ENCODE measurements at places on chromosomes 5 and 9. TPM values are rescaled to one million over a fixed set of nuclear protein-coding genes. Genes with fewer than 3 reads are reported as not detected.
A peak's percentile ranks its signal among the peaks of the same experiment; 100 is the strongest.

DNA sequence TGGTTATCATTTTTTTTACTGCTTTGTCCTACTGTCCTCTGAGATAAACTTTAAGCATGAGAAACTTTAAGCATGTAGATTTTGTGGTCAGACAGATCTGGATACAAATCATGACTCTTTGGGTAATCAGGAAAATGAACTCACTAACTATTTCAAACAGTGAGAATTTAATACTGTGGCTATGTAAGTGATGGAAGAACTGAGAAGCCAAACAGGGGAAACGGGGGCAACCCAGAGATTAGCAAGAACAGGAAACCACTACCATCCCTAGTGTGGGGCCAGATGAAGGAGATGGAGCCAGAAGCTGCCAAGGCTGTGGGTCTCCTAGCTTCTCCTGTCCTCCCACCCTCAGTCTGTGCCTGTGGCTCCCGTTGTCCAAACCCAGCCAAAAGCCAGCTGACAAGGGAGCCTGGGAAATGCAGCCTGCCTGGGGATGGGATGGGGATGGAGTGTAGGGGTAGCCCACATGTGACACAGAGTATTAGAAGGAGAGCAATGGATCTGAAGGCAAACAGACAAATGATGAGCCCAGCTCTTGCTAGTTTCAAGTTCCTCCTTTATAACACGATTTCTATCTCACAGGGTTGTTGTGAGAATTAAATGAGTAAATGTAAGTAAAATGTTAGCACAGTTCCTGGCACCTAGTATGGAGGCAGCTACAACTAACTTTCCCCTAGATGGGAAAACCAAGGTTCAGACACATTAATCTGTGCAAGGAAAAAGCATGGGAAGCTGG lies 27.7 kb upstream of the CDC23 start:
- no peaks in the 10 kb centered on the region for H3K36me3 ChIP-seq
- peaks cover 11% of the 10 kb centered on the region for H3K4me1 ChIP-seq
- H3K27me3 ChIP-seq, result peaks cover 52% of the 10 kb centered on the region
- peak overlapping the region; percentile 68 for H3K4me3 ChIP-seq
- DNase-seq, result no peak

DNA sequence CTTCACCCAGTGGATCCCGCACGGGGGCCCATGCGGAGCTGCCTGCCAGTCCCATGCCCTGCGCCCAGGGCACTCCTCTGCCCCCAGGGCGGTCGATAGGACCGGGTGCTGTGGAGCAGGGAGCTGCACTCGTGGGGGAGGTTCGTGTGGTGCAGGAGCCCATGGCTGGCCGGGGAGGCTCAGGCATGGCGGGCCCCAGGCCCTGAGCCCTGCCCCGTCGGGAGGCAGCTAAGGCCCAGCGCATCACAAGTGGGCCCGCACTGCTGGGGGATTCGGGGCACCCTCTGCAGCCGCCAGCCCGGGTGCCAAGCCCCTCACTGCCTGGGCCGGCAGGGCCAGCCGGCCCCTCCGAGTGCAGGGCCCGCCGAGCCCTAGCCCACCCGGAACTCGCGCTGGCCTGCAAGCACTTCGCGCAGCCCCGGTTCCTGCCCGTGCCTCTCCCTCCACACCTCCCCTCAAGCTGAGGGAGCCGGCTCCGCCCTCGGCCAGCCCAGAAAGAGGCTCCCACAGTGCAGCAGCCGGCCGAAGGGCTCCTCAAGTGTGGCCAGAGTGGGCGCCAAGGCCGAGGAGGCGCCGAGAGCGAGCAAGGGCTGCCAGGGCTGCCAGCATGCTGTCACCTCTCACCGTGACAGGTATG lies 221.1 kb upstream of the RORB start:
- H3K4me3 ChIP-seq, result no peak overlapping the region
- H3K27ac ChIP-seq, result no peak overlapping the region

DNA sequence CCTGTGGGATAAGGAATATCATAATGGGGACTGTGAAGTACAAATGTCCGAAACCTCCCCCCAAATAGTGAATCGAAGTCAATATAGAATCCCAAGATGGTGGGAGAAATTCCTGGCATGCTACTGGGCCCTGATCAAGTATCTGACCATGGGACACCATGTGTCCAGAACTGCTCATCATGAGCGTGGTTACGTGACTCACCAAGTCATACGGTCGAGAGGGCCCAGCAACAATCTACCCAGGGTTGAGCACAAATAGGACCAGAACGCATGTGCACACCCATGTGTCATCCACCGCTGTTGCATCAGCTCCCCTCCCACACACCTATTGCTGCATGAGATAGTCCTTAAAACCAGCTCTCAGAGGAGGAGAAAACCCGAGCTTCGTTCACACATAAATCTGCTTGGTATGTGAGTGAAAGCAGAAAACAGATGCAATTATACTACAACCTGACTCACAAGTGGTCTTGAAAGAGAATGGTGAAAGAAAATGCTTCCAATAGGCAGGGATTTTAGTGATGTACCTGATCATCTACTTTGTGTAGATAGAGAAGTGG lies 353.2 kb downstream of the CWC27 start:
- no peak overlapping the region for H3K4me3 ChIP-seq
- no peaks in the 10 kb centered on the region for H3K4me1 ChIP-seq
- DNase-seq, result no peak

GRCh38 chr9:23799521-23799920 lies 26.5 kb downstream of the ELAVL2 start:
- DNase-seq, result no peak
- no peaks in the 10 kb centered on the region for H3K27me3 ChIP-seq
- H3K36me3 ChIP-seq, result no peaks in the 10 kb centered on the region
- H3K4me3 ChIP-seq, result no peak overlapping the region
- H3K4me1 ChIP-seq, result no peaks in the 10 kb centered on the region
- no peak overlapping the region for H3K27ac ChIP-seq

PCDHB11 gene
- total RNA-seq, result not detected

CTSV gene
- total RNA-seq, result 0.45 TPM
